AG09319 (cell line): ENCODE measurements at places on chromosomes 12 and 14.

DNA sequence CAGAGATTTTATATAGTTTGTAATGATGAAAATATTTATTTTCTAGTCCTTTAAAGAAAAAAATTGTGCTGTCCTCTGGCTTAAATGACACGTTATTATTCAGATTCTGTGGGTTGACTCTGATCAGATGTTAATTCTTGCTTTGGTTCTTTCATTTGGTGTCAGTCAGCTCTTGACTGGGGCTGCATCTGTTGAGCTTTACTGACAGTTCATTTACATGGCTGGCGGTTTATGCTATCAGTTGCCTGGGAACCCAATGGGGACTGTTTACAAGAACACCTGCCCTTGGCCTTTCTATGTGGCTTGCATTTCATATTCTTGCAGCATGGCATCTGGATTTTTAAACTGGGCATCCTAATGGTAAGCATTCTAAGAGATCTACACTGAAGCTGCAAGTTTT lies 667.1 kb upstream of the FBXO33 start:
- no peak for DNase-seq

DNA sequence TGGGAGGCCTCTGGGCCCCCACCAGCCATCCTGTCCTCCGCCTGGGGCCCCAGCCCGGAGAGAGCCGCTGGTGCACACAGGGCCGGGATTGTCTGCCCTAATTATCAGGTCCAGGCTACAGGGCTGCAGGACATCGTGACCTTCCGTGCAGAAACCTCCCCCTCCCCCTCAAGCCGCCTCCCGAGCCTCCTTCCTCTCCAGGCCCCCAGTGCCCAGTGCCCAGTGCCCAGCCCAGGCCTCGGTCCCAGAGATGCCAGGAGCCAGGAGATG lies 729 bp upstream of the GAPDH start:
- no peak for DNase-seq

- no peak for DNase-seq
Measured at GRCh38 chr14:22870811-22871223, 723 bp upstream of the LRP10 start.

DNA sequence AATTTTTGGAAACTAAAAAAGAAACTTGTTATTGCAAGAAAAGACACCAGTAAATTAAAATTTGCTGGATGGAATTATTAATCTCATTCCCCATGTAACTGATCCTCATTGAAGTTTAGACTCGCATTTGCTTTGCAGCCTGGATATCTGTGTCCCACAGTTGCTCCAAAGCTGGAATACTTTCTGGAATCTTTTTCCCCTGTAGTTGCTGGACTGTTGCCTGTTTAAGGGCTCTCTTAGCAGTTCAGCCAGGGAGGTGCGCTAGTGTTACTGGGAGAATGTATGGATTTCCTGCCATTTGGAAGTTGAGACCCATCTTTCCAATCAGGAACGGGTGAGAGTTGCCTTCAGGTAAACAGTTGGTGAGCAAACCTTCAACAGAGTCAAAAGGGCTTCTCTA lies 20.3 kb downstream of the BCL2L14 start:
- DNase-seq: no peak

GRCh38 chr12:25106818-25107217 lies 88.1 kb downstream of the DNAI7 start:
- DNase-seq: no peak

DNA sequence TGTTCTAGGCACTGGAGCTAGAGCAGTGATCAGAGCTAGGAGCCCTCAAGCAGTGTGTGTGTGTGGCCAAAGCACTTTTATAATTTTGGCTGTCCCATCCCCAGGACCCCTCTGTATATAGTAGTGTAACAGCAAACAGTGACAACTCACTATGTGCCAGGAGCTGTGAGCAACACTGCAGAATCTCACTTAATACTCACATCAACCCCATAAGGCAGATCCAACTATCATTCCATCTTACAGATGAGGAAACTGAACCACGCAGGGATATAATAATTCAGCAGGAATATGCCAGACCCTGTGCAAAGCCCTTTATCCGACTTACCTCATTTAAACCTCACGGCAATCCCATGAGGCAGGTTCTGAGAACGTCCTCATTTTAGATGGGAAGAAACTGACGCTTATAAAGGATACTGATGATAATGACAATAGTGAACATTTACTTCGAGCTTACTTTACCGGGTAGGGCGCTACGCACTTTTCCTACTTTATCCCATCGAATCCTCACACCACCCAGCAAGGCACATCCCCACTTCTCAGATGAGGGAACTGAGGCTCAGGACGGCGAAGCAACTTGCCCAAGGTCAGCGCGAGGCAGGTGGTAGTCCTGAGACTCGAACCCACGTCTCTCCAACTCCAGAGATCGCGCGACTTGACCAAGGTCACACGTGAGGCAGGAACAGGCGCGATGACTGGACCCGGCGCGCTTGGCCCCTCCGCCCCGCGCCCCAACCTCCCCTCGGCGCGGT lies 687 bp downstream of the RAB35 start:
- DNase-seq: no peak

- no peak for DNase-seq
Measured at GRCh38 chr14:95193081-95193480, 35.8 kb upstream of the DICER1 start.

- no peak for DNase-seq
Measured at GRCh38 chr12:12734054-12734453, 16.9 kb downstream of the CDKN1B start.

- DNase-seq: no peak
Measured at GRCh38 chr14:22560662-22561365, 28.2 kb downstream of the DAD1 start.

- no peak for DNase-seq
Measured at GRCh38 chr12:128983371-128983770, 130.1 kb downstream of the GLT1D1 start.

GRCh38 chr14:46596236-46596635 lies 55.3 kb downstream of the RPL10L start:
- no peak for DNase-seq

DNA sequence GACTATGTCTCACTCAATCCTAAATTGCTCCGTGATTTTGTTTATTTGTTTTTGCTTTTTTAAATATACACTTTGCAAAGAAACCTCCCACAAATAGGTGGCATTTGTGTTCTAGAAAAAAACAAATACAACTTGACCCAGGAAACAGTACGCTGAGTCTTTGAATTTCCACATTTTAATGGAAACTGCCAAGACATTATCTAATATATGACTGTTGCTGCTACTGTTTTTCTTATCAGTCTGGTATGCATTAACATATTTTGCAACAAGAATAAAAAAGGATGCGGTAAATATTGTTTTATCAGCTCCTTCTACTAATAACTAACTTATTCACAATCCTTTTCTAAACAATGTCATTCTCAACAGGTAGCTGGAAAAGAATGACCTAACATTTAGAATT lies 187.4 kb downstream of the LRIG3 start:
- DNase-seq: no peak

DNA sequence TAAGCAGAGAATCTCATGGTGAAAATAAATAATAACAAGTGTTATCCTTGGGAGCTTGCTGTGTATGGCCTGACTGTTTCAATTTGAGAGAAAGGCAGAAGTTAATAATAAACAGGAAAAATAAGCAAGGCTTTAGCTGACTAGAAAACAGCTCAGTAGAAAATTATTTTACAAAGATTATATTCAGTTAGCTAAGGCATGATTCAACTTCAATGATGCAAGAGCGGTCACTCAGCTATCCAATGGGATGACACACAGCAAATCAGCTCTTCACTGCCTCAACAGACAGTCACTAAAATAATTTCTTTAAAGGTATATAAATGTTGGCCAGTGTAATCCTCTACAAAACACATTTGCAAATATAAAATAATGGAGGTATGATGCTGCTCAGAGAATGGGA lies 18.6 kb downstream of the GSTZ1 start:
- DNase-seq: peak; percentile 14

- no peak for DNase-seq
Measured at GRCh38 chr14:94638961-94639817, 27.0 kb downstream of the SERPINA3 start.

DNA sequence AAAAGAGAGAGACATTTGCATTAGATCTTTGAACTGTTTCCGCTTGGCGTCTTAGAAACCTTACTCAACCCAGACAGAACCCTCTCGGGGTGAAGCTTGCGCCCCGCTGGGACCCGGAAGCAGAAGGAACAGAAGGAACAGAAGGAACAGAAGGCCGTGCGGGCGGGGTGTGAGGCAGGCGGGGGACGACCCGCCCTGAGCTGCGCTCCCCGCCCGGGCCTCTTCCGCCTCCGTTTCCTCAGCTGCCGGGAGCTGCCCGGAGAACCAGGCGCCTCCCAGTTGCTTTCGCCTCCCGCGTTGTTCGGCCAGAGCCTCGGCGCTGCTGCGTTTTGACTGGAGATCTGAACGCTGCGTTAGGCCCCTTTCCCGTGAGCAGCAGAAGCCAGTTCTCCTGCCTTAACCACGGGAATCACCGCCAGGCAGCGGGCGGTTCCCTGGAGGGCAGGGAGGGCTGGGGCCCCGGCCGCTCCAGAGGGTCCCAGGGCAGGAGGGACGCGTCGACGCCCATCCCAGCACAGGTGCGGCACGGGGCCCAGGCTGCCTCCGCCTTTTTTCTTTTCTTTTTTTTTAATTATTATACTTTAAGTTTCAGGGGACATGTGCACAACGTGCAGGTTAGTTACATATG lies 19.3 kb upstream of the MMP17 start:
- no peak for DNase-seq

DNA sequence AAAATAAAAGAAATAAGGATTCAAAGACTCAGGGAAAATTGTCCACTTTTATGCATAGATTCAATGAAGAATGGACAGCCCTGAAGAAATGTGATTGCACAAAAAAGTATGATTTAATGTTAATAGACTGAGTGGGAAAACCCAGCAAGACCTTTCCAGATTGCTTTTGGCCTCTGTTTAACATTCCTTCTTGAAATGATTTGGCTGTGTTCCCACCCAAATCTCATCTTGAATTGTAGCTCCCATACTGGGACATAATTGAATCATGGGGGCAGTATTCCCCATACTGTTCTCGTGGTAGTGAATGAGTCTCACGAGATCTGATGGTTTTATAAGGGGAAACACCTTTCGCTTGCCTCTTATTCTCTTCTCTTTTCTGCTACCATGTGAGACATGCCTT lies 1316.9 kb upstream of the SEL1L start:
- no peak for DNase-seq

DNA sequence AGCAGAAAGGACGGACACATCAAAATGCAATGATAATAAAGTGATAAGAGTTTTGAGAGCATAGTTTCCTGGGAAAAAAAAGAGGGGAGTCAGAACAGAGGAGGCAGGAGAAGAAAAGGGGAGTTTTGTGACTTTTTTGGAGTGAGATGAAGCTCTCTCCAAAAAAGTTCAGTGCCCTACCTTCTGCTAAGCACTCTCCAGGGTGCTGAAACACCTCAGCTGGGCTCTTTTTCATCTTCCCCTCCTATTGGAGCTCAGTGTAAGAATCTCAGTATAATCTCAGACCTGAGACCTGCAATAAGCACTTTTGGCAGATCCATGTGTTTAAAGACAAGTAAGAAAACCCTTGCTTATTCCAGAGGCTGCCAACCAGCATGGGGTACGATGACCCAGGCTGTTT lies 58.9 kb upstream of the SRRM4 start:
- no peak for DNase-seq

- DNase-seq: no peak
Measured at GRCh38 chr12:111953455-111953854, 59.5 kb downstream of the TMEM116 start.

DNA sequence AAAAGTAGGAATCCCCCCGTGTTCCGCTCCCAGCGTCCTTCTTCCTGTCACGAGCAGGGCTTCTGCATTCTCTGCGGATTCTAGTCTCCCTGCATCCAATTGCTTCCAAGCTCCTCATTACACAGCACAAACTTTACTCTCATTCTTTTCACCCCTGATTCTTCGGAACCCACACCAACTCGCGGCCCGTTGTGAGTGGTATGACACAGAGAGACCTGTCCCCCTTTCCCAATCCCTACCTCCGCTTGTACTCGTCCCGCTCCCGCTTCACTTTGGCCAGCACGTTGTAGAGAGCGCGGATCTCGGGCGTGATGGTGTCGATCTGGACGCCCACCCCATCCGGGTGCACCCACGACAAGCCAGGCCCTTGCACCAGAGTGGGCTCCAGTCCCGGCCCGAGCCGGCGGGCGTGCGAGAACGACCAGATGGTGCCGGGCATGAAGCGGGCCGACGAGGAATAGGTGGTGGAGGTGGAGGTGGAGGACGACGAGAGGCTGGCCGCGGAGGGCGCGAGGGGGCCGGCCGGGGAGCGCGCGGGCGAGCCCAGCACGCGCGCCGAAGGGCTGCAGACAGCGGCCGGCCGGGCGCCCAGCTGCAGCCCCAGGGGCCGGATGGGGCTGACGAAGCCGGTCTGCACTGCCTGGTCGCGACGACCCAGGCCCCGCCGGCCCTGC lies 687 bp downstream of the IFFO1 start:
- no peak for DNase-seq

GRCh38 chr12:65287426-65287825 lies 8.9 kb downstream of the MSRB3 start:
- DNase-seq: no peak

- DNase-seq: no peak
Measured at GRCh38 chr12:123532808-123533649, 490 bp downstream of the RILPL1 start.

DNA sequence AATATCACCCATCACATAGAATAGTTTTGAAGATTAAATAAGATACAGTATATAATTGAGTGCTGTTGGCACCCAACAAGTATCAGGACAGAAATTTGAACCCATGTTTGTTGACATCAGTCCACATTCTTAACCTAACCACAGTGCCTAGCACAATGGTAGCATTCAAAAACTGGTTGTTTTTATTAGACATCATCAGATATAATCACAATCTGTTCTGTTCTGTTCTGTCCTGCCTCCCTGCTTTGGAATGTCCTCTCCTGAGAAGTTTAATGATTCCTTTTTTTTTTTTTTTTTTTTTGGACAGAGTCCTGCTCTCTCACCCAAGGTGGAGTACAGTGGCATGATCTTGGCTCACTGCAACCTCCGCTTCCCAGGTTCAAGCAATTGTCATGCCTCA lies 476.6 kb downstream of the RMST start:
- no peak for DNase-seq

- DNase-seq: no peak
Measured at GRCh38 chr14:55535516-55536203, 44.3 kb upstream of the KTN1 start.

GRCh38 chr14:94288610-94289465 lies 4.2 kb downstream of the SERPINA10 start:
- no peak for DNase-seq
